ENCODE measurements at places on chromosomes 12 and 14.

DNA sequence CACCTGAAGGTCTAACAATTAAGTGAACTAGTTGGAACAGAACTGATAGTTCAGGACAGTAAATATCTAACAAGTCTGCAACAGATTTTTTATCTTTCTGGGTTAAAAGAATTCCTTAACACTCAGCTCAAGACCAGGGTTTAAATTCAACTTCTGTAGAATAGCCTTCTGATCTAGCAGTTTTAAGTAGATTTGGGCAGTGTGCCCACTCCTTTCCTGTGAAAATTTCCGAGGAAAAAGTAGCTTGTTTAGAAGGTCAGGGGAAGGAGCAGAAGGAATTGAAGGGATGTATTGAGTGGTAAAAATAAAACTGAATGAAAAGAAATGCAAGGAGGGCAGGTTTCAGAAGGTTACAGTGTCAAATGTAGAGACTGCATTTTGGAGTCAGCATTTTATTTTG, 45.8 kb downstream of the ATL1 start:
- DNase-seq = no peak

GRCh38 chr14:87170179-87170578, 822.8 kb downstream of the GALC start:
- DNase-seq = no peak

GRCh38 chr12:68855111-68855510, 47.1 kb downstream of the MDM2 start:
- no peak for DNase-seq

GRCh38 chr14:61229981-61230380, 51.2 kb downstream of the TMEM30B start:
- DNase-seq = no peak

DNA sequence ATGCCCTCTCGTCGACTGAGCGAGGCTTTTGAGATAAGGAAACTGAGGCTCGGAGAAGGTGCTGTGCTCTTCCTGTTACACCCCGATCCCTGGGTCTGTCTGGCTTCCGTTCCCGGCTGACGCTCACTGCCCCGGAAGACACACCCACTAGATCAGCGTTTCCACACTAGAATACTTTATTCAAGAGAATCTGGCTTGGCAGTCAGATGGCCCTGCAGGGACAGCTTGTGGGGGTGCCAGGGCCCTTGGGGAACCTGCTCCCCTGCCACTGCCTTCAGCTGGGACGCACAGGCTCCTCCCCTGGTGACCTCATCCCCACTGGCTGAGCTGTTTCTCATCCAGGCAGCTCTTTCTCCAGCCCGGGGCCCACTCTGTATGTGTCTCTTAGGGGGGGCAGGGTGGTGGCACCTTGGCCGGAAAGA, 13.7 kb downstream of the PGF start:
- DNase-seq = no peak

GRCh38 chr14:97080991-97081390, 283.8 kb downstream of the VRK1 start:
- DNase-seq = no peak

GRCh38 chr14:73221945-73222344, 15.4 kb upstream of the PAPLN start:
- no peak for DNase-seq

DNA sequence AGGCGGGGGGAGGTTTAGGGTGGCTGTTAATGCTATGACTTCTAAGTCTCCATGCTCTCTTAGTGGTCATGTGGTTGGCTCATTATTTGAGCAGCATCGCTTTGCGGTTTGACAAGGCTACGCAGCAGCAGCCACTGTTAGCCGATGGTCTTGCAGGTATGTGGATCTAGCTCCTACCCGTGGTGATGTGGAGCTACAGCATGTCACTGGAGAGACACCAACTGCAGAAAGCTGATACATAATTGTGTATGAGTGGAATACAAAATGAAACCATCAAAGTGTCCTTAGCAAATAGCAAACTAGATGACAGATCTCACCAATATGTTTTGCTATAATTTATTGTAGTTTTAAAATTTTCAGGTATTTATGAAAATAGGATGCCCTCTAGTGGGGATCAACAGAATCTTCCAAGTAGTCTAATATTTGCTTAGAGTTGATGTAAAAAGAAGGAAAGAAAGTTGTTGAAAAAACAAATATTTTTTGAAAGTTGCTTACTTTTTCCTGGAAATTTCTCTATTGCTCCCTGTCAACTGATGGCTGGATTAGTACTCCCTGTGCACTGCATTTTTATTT, 94.9 kb downstream of the NAV3 start:
- DNase-seq = peak; percentile 49

GRCh38 chr12:111056618-111057521, 136.5 kb upstream of the MYL2 start:
- DNase-seq = no peak

DNA sequence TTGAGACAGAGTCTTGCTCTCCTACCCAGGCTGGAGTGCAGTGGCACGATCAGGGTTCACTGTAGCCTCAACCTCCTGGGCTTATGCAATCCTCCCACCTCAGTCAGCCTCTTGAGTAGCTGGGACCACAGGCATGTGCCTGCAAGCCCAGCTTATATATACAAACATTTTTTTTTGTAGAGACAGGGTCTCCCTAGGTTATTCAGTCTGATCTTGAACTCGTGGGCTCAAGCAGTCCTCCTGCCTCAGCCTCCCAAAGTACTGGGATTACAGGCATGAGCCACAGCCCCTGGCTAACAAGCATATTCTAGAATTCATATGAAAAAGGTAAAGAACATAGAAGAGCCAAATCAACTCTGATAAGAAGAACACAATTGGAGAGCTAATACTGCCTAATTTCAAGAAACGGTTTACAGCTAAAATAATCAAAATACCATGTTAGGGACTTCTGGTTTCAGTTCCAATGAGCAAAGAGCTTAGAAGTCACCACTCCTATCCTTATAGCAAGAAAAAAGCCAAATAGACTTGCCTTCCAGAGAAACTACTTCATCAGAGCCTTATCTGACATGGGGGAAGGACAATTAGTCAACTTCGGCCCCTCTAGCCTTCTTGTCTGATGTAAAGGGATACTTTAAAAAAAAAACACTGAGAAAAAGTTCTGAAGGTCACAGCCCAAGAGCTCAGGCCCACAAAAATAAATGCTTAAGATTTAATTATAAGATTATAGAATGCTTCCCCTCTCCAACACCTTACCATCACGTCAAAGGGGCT, 37.6 kb downstream of the TMEM116 start:
- DNase-seq = no peak

DNA sequence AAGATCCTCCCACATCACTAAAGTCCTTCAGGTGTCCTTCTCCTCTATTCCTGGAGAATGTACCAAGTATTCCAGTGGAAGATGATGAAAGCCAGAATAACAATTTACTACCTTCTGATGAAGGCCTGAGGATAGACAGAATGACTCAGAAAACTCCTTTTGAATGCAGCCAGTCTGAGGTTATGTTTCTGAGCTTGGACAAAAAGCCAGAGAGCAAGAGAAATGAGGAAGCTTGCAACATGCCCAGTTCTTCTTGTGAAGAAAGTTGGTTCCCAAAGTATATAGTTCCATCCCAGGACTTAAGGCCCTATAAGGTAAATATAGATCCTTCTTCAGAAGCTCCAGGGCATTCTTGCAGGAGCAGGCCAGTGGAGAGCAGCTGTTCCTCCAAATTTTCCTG, 54.6 kb upstream of the HELB start:
- DNase-seq = no peak

DNA sequence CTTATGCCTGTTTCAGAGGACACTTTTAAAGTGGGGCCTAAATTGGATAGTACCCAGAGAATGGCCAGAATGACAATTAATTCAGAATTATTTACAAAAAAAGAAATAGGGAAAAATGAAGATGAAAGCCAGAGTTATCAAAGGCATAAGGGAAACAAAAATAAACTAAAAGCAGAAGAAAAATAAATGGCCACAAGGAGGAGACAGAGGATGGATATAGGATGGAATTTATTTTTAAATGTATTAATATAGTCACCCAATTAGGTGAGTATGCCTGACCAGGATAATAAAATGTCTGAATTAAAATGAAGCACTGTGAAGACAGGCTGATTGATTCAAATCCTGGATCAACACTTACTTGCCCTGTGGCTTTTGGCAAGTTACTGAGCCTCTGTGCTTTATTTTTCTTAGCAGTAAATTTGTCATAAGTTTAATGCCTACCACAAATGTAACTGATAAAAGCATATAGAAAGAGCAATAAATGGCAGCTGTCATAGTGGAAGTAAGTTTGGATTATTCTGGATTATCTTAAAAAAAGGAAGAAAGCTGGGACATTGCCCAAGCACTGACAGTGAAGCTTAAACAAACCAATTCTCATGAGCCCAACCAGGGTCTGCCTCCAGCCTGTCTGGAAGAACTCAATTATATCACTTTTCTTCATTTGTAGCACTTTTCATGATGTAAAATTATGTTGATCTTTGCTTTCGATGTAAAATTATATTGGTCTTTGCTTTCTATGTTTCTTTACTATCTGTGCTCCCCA, 3.5 kb downstream of the CLEC9A start:
- no peak for DNase-seq

- DNase-seq = no peak
Measured at GRCh38 chr14:55782166-55782565, 202.2 kb downstream of the KTN1 start.

DNA sequence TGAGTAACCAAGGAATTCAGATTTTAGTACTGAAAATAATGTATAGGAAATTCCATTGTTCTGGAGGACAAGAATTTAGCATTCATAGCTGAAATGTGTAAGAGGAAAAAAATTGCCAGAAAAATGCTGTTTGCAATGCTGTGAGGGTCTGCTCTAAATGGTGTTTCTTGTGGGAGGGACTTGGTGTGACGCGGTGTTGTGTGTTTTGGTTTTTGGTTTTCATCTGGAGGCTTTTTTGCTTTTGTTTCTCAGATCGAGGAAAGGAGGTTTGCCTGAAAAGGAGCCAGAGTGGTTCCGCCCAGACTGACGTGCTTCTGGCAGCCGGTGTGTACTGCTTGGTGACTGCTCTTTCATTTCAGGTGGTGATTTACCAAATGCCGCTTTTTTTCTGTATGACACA, 211.8 kb upstream of the HMGA2 start:
- DNase-seq = no peak

DNA sequence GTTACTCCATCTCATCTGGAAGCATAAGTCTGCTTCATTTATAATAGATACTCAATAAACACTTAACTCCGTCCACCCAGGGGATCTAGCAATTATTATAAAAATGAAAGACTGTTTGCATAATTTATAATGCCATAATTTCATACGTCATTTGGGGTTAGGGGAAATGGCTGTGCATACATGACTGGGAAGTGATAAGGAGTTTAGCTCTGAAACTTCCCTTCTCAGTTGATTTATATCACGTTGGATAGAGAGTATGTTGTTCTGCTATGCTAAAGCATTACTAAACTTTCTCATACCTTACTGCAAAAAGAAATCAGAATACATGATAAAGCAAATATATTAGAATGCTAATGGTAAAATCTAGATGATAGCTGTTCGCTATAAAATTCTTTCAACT, 90.4 kb upstream of the DYNC1H1 start:
- no peak for DNase-seq

DNA sequence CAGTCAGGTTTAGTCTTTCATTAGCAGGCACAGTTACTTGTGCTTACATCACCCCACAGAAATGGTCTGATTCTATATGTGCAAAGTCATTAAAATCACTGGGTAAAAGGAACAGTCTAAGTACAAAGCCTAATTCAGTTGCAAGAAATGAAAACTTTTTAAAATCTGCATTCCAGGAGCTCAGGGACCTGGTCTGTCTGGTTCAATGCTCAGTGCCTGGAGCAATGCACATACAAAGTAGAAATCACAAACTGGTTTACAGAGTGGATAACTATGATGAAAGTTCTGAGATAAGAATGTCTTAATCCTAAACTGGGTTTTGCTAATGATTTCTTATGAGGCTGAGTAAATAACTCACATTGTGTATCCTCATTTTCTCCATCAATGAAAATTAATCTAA, 28.7 kb downstream of the LMNTD1 start:
- no peak for DNase-seq

- DNase-seq = no peak
Measured at GRCh38 chr14:33693237-33693636, 257.6 kb downstream of the EGLN3 start.

GRCh38 chr14:103241531-103241930, 92.5 kb upstream of the EIF5 start:
- DNase-seq = no peak
